Memory B cell (primary cell): ENCODE measurements at places on chromosomes 12 and 14.

DNA sequence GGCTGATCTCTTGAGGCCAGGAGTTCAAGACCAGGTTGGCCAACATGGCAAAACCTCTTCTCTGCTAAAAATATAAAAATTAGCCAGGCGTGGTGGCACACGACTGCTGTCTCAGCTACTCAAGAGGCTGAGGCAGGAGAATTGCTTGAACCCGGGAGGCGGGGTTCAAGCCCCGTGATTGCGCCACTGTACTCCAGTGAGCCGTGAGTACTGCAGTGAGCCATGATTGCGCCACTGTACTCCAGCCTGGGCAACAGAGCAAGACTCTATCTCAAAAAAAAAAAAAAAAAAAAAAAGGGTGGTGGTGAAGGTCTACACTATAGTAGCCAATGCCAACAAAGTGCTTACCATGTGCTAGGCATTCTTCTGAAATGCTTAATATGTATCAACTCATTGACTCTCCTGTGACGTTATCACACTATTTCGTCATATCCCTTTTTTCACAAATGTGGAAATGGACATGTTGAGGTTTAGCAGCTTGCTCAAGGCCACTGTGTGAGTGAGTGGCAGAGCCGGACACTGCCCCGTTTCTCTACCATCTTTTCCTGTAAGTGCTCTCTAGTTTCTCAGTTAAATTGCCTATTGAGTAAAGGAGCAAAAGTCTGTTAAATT is 59.6 kb downstream of the GNS start:
- H3K27ac ChIP-seq = no peak overlapping the region
- H3K4me1 ChIP-seq = peaks cover 24% of the 10 kb centered on the region
- H3K27me3 ChIP-seq = no peaks in the 10 kb centered on the region

DNA sequence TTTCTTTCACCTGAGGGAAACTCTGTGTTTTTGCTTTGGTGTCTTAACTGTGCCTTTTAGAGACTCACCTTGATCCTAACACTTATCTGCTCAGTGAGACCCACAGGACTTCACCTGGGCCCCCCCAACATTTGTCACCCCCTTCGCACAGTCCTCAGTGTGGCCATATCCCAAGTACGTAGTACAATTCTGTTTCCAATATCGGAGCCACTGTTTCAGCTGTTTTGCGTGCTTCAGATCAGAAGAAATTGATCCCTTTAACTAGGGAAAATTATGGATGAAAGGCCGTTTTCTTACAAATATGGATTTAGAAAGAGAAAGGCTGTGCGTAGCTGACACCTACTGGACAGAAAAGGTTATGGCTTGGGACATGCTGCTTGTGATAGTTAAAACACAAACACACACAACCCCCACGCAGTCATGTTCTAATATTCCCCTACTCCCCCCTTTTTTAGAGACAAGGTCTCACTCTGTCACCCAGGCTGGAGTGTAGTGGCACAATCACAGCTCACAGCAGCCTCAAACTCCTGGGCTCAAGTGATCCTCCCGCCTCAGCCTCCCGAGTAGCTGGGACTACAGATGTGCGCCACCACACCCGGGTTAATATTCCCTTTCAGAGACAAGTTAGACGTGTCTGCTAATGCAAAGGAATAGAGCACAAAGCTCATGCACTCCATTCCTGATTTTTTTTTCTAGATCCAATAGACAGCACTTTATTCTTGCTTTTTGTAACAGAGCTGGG is 3.6 kb upstream of the SLC7A8 start:
- no peak overlapping the region for H3K4me3 ChIP-seq
- no peak overlapping the region for H3K27ac ChIP-seq
- H3K27me3 ChIP-seq = no peaks in the 10 kb centered on the region

- H3K27ac ChIP-seq = peak overlapping the region; percentile 60
- no peaks in the 10 kb centered on the region for H3K27me3 ChIP-seq
- H3K4me3 ChIP-seq = no peak overlapping the region
- peaks cover 10% of the 10 kb centered on the region for H3K4me1 ChIP-seq
- no peak for DNase-seq
These were observed 45.6 kb upstream of the BICD1 start for GRCh38 chr12:32061033-32061432.

DNA sequence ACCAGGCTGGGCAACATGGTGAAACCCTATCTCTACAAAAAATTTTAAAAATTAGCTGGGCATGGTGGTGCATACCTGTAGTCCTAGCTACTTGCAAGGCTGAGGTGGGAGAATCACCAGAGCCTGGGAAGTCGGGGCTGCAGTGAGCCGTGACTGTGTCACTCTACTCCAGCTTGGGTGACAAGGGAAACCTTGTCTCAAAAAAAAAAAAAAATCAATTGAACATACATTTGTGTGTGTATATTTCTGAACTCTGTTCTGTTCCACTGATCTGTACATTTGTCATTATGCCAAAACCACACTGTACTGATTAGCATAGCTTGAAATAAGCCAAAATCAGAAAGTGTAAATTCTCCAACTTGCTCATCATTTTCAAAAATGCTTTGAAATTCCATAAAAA is 254.6 kb downstream of the SOX5 start:
- no peaks in the 10 kb centered on the region for H3K36me3 ChIP-seq
- no peak for DNase-seq
- H3K27me3 ChIP-seq = no peaks in the 10 kb centered on the region
- H3K4me1 ChIP-seq = no peaks in the 10 kb centered on the region
- H3K27ac ChIP-seq = no peak overlapping the region
- H3K4me3 ChIP-seq = no peak overlapping the region

GRCh38 chr12:129002427-129002826 is 149.1 kb downstream of the GLT1D1 start:
- peaks cover 6% of the 10 kb centered on the region for H3K36me3 ChIP-seq
- H3K4me3 ChIP-seq = no peak overlapping the region
- H3K4me1 ChIP-seq = peaks cover 2% of the 10 kb centered on the region
- no peak overlapping the region for H3K27ac ChIP-seq
- DNase-seq = no peak

- no peak for DNase-seq
- peaks cover 2% of the 10 kb centered on the region for H3K36me3 ChIP-seq
- H3K27me3 ChIP-seq = no peaks in the 10 kb centered on the region
- no peak overlapping the region for H3K4me3 ChIP-seq
- no peak overlapping the region for H3K27ac ChIP-seq
These were observed 25.4 kb downstream of the BRF1 start for GRCh38 chr14:105275267-105275946.

DNA sequence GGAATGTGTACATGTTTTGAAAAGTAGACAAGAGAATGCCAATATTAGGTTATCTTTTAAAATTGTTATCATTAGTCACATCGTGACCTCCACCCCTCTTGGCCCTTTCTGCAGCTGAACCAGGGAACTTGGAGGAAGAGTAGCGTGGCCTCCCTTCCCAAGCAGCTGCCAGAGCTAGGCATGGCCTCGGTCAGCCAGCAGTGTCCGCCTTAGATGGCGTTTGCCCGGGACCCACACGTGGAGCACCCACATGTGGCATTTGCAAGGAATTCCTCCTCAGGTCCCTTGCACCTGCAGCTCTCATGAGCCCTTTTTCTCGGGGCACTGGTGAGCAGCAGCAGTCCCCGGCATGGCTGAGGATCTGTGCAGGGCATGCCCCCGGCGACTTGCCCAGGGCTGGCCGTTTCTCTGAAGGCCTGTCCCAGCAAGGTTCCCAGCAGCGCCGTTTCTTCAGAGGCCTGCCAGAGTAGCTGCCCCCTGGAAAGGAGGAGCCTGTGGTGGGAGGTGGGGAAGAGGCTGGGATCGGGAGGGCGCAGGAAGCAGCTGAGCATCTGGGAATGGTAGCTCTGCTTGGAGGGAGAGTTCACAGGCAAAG is 10.8 kb downstream of the JDP2 start:
- H3K4me1 ChIP-seq = peaks cover 51% of the 10 kb centered on the region
- DNase-seq = no peak
- peak overlapping the region; percentile 81 for H3K27ac ChIP-seq
- H3K4me3 ChIP-seq = no peak overlapping the region
- H3K27me3 ChIP-seq = no peaks in the 10 kb centered on the region

- DNase-seq = no peak
- peaks cover 11% of the 10 kb centered on the region for H3K4me1 ChIP-seq
- peak overlapping the region; percentile 31 for H3K4me3 ChIP-seq
- H3K27me3 ChIP-seq = peaks cover 9% of the 10 kb centered on the region
- H3K27ac ChIP-seq = no peak overlapping the region
These were observed 2.2 kb downstream of the NDRG2 start for GRCh38 chr14:21022686-21023085.

GRCh38 chr12:108394196-108394595 is 55.1 kb upstream of the CMKLR1 start:
- peaks cover 21% of the 10 kb centered on the region for H3K27me3 ChIP-seq
- H3K36me3 ChIP-seq = no peaks in the 10 kb centered on the region
- DNase-seq = no peak
- H3K4me3 ChIP-seq = no peak overlapping the region
- no peaks in the 10 kb centered on the region for H3K4me1 ChIP-seq

DNA sequence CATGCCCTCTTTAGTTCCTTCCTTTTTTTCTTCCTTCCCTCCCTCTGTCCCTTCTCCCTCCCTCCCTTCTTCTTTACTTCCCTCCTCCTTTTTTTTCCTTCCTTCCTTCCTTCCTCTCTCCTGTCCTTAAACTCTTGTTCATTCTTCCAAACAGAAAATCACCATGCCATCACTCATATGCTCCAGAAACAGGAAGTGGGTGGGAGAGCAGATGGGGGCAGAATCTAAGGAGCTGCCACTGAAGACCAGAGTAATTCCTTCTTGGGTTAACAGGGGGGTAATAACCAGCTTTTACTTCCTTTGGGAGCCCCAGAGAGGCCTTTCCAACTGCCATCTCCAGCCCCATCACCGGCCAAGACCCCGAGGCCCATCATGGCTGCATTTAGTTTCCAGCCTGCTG is 51.2 kb downstream of the SVOP start:
- H3K36me3 ChIP-seq = no peaks in the 10 kb centered on the region
- peaks cover 2% of the 10 kb centered on the region for H3K4me1 ChIP-seq
- peaks cover 12% of the 10 kb centered on the region for H3K27me3 ChIP-seq
- no peak for DNase-seq
- H3K27ac ChIP-seq = no peak overlapping the region

DNA sequence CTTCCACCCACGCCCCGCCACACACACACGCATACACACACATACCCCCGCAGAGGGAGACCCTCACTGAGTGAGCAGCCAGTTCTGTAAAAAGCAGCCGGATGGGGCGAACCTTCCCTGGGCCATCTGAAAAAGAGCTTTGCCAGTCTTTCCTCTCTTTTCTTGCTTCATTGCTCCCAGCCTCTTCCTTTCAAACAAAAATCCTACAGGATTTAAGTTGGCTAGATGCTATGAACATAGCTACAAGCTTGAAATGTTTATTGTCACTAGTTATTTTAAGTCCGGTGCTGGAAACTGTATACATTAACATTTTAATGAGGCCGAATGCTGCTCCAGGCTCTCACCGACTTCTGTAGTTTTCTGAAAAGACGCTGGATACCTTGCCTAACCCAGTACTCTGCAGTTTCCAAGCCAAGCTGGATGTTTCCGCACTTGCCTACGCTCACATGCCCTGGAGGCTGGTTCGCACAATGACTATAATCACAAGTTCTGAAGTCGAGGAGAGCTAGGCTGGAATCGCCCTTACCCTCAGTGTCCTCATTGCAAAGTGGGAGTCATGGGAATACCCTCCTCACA is 39.2 kb downstream of the LTBP2 start:
- H3K27me3 ChIP-seq = peaks cover 16% of the 10 kb centered on the region
- H3K27ac ChIP-seq = no peak overlapping the region
- H3K4me3 ChIP-seq = no peak overlapping the region
- no peaks in the 10 kb centered on the region for H3K36me3 ChIP-seq
- no peak for DNase-seq
